ENCODE measurements at places on chromosomes 5 and 9. TPM values are rescaled to one million over a fixed set of nuclear protein-coding genes. Genes with fewer than 3 reads are reported as not detected.

Gene WDR38
- 0.62 TPM for total RNA-seq

Gene CTNND2
- not detected for total RNA-seq

Gene PCDHB11
- total RNA-seq: 1.4 TPM

Gene CDC20B
- not detected for total RNA-seq

Gene SCGB3A2
- total RNA-seq: not detected

Gene BRINP1
- total RNA-seq: not detected

Gene UNC5A
- total RNA-seq: not detected

Gene SKP2
- total RNA-seq: 68.8 TPM

Gene FOXD4L3
- not detected for total RNA-seq

DNA sequence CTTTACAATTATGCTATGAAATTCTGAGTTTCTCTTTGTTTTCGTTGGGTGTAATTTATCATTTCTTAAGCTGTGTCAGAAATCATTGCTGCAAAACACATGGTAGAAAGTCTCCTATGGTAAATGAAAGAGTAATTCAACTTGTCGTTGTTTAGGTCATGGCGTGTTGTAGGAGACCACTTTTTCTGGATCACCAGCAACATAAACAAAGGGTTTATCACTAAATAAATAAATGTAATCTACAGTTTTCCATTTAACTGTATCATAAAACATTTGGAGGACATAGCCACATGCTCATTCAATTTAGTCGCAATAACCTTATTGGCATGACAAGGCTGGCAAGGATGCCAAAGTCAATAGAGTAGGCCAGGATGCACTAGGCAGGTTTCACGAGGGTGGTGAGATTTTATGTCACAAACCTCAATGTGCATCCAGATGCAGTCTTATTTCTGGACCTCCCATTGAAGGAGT, 154.4 kb upstream of the ERCC6L2 start:
- DNase-seq: no peak

- no peak for DNase-seq
These were observed 85.8 kb downstream of the FAM114A2 start for GRCh38 chr5:153952893-153953292.

DNA sequence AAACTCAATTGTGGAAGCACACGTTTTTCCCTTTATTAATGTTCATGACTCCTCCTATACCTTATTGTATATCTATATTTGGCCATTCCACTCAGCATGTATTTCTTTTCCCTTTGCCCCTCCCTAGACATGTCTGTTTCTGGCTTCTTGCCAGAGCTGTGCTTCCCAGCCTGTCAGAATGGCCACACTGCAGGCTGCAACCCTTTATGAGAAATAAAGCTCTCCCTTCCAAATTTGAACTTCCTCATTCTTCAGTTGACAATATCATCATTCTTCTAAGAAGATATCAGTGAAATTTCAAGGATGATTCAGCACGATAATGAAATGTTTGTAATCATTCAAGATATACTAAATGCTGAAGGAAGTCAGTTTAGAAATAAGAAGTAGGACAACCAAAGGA, 107.6 kb upstream of the PRSS3 start:
- DNase-seq: peak; percentile 16

DNA sequence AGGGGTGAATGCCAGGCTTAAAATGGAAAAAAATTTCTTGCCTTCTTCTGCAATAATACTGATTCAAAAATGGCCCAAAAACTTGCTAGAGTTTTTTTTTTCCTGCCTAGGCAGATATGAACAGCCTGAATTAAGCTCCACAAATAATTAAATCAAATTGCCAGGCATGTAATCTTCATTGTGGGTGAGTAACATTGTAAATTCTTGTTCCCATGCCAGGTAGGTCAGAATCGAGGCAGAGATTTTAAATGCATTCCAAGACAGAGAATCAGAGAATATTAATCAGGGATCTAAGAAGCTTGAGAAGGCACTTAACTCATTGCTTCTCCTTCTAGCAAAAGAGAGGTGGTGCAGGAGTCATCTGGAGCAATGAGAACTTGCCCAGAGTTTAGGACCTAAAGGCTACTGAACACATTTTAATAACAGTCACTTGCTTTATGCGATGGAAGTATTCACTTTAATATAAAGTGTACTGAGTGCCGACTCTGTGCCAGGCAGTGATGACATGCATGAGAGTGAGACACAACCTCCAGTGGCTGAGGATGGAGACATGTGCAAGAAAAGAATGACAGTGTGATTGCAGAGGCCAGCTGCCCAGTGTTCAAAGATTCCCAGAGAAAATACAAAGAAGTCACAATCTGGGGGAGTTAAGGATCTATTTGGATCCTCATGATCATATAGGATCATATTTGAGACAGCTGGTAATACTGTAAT, 102.3 kb downstream of the APBA1 start:
- DNase-seq: peak; percentile 42

- no peak for DNase-seq
These were observed 5.7 kb downstream of the RCL1 start for GRCh38 chr9:4798281-4799032.

DNA sequence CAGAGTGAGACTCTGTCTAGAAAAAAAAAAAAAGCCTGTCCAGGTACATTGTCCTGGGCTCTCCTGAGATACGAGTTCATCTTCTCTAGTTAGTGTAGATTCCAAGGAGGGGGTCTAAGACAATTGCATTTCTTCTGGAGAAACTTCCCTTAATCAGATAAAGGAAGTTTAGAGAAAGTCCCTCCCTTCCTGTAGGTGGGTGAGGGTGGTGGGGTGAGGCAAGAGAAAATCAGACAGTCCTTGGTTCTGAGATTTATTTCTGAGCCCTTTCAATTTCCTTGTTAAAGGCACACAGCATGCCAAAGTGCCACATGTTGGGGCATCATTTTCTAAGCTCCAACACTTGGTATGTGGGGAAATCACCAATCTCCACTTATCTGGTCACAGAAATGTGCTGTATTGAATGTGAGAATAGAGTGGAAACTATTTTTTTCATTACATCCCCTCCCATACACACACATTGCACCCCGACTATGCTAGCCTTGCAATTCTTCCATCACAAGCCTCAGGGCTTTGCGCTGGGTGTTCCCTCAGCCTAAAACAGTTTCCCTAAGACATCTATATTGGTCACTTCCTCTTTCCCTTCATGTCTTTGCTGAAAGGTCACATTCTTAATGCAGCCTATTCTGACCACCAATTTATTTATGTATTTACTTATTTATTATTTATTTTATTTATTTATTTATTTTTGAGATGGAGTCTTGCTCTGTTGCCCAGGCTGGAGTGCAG, 5.1 kb upstream of the TUT7 start:
- no peak for DNase-seq

DNA sequence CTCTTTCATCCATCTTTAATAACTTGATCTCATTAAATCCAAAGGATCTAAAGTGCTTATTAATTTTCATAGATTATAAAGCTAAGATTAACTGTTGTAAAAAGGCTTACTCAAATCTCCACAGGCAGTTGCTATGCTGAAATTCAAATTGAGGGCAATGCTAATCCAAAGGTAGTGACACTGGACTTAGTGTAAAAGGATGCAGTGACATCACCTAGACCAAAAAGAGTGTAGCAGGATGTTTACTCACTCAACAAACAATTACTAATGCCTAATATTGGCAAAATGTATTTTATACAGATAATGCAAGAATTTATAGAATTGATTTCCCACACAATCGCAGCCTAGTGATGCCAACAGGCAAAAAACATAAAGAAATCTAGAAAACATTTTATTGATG, 756.2 kb downstream of the CDH9 start:
- no peak for DNase-seq

DNA sequence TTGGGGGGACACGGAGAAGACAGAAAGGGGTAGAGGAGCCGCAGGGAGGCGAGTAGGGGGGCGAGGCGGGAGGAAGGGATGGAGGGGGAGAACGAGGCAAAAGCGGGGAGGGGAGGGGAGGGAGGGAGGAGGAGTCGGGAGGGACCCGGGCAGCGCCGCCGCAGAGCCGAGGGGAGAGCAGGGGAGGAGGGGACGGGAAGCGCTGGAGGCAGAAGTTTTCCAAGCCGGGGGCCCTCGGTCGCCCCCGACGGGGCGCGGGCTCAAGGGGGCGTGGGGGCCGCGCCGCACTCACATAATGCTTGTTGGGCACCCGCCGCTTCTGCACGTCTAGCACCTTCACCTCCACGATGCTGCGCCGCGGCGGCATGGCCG, 353 bp downstream of the SH3PXD2B start:
- peak; percentile 48 for DNase-seq

DNA sequence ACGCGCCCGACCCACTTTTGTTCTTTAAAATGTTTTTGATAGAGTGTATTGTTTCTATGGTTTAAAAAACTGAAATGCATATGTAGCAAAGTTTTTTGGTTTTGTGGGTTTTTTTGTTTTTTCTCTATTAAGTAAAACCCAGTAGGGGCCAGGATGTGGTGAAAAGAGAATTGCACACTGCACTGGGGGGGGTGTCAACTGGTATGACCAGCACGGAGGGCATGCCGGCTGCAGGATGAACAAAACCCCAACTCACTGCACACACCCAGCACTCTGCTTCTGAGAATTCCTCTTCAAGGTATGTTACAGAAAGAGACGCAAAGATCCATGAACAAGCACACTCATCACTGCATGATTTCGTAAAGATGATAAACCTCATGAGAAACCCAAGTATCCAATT, 75.0 kb downstream of the STK10 start:
- DNase-seq: no peak

DNA sequence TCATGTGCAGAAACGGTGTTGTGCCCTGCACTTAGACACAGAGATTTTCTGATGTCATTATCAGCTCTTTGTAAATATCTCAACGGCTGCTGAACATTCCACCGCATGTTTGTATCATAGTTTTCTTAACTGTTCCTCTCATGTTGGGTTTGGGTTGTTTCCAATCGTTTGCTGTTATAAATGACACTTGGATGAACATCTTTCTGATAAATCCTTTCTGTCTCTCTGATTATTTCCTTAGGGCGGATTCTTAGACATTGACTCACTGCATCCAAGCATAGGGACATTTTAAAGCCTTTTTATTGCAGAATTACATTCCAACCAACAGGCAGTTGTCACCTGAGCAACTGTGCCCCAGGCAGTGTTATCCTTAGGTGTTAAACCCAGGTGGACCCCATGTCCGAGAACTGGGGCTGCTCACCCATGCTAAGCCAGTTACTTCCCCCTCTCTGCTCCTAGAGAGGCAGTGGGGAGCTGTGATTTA, 28.5 kb downstream of the COL5A1 start:
- DNase-seq: no peak

DNA sequence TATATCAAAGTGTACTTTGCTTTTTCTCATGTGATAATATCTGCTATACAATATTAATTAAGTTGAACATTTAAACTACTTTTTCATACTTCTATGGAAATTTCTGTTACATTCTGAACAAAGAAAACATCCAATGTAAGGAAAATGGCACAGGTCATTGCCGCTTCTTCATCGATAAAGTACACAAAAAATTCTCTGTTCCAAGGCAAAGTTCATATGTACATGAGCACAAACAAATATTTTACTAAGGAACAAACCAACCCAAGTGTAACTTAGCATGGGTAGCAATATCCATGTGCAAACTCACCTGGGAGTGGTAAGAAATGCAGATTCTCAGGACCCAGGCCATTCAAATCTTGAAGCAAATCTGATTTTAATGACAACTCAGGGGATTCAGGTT, 139.8 kb downstream of the TMEM161B start:
- no peak for DNase-seq

DNA sequence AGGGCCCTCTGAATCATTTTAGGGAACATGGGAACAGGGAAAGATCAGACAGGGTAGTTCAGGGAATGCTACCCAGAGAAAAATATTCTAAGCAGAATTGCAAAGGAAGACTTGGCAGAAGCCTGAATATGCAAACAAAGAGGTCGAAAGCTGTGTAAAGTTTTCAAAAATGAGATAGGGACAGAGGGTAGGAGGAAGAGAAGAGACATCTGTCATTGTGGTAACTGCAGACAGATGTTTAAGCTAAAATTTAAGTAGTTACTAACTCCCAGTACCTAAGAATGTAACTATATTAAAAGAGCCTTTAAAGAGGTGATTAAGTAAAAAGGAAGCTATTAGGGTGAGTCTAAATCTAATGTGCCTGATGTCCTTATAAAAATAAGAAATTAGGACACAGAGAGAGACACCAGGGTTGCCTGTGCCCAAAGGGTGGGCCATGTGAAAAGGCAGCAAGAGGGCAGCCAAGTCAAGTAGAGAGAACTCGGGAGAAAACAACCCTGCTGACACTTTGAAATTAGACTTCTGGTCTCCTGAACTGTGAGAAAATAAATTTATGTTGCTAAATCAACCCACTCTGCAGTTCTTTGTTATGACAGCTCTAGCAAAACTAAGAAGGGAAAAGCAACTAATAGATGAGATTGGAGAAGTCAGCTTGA, 1647.4 kb upstream of the C9orf72 start:
- no peak for DNase-seq

DNA sequence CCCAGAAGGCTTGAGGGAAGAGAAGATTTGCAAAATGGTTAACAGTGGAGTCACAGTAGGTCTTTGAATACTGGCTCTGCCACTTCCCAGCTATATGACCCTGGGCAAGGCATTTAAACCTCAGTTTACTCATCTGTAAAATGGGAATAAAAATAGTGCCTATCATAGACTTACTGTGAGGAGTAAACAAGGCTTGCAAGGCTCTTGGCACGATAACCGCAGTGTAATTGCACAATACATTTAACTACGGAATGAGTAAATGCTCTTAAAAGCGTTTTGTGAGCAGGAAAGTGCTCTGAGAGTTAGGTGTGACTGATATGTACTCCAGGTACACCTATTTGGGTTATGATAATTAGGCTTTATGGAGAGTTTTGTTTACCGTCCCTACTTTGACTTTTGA, 8.4 kb downstream of the SLC36A3 start:
- DNase-seq: no peak

DNA sequence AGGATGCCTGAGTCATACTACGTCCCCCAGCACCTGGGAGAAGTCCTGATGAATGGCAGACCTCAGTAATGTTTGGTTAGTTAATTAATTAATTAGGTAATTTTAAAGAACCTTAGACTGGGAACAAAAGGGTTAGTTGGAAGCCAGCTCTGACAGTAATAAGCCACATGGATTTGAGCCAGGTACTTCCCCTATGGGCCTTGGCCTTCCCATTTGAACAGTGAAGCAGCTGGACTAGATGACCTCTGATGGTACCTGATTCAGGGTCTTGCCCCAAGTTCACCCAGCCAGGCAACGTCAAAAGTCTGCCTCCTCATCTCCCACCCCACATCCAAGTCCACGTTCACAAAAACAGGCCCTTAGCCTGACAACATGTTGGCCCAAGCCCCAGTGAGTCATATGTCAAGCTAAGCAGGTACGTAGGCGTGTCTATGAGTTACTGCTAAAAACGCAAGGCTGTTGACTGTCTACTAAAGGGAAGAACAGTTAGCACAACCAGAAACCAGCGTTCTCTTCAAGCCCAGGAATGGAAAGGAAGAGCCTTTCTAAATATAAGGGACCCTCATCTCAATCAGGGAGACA, 303.2 kb downstream of the ACTL7B start:
- DNase-seq: no peak

DNA sequence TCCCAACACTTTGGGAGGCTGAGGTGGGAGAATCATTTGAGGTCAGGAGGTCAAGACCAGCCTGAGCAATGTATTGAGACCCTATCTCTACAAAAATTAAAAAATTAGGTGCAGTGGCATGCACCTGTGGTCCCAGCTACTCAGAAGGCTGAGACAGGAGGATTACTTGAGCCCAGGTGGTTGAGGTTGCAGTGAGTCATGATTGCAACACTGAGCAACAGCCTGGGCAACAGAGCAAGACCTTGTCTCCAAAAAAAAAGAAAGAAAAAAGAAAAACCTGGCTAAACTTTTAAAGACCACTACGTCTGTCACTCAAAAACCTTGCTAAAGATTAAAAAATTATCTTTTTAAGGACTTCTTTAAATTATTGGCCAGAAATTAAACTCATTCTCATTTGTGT, 59.8 kb upstream of the ABCA1 start:
- DNase-seq: no peak
